CD4-positive, alpha-beta T cell treated with Interferon alpha-2 for 1 hour (primary cell): ENCODE measurements at places on chromosomes 12 and 14.

GRCh38 chr12:3171195-3171591 is 94.0 kb downstream of the TSPAN9 start:
- no peak for DNase-seq

DNA sequence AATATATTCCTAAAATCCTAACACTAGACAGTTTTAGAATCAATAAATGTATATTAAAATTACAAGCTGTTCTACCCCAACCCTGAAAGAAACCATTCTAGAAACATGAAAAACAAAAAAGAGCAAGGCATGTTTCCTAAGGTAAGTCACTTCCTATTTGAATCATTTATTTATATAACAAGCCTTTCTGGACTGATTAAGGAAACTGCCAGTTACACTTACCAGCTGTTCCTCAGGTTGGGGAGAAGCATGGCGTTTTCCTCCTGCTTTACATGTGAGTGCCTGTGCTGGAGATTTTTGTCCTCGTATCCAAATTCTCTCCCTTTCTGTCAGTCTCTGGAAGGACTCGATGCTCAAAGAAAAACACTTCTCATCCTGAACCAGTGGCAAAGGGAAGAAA is 183.3 kb downstream of the EFCAB11 start:
- DNase-seq = no peak

DNA sequence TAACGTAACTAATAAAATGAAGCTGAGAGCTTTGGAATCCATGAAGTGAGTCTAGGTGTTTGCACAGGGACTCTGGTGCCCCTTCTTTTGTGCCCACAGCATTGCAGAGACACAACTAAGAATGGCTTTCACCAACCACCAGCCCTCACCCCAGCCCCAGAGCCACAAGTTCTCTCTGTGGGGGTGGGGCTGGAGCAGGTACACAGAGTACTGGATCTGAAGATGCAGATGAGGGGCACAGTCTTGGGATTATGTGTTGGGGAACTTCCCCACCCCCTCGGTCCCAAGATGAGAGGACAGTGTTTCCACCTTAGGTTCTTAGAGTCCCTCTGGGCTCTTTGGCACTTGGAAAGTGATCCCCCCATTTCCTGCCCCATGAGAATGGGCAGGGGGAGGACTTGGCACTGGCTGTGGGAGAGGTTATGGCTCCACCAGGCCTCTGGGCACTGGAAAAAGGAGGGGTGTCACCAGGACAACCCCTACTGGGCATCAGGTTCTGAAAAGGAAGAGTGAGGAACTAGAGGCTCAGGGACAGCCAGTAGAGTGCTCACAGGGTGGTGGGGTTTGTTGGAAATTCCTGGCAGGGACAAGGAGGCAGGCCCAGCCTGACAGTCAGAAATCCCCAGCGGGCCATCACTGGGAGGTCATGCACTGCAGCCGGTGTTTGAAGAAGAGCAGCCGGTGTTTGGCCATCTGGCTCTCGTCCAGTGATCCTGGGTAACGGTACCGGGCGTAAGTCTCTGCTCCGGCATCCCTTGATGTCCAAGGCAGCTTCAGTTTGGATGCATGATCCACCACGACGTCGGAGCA is 6.7 kb downstream of the B4GALNT1 start:
- DNase-seq = no peak

GRCh38 chr12:110774824-110775223 is 32.1 kb upstream of the PPP1CC start:
- no peak for DNase-seq

DNA sequence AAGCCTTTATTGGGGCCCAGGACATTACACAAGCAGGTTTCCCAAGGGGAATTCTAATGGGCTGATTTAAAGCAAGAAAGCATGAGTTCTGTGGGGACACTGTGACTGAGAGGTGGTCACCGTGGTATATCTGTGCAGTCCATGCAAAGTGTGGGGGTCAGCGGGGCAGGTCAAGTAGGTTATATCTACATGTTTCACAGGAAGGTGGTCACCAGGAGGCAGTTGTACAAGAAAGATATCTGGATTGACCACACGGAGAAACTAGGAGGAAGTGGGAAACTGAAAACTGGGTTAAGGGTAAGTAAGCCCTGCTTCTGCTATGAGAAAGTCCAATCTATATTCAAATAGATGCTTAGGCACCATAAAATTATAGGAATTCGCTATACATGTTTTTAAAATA is 77.8 kb upstream of the CNOT2 start:
- no peak for DNase-seq

GRCh38 chr14:104875811-104876210 is 10.7 kb downstream of the CEP170B start:
- no peak for DNase-seq

DNA sequence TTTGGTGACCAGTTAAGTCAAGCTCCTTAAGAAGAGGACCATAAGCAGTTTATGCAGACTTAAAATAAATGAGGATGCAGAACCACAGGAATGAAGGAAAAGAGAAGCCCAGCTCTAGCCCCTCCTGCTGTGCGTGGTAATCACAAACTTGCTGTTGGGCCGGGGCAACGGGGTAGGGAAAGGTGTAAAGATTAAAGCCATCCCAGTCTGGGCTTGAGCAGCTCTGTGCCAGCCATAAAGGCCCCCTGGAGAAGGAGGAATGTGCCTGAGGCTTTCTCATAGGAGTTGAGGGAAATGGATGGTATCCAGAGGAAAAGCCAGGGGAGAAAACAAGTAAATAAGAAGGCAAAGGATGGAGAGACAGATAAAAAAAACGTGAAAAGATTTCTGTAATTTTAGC is 25.1 kb downstream of the TEP1 start:
- DNase-seq = no peak

DNA sequence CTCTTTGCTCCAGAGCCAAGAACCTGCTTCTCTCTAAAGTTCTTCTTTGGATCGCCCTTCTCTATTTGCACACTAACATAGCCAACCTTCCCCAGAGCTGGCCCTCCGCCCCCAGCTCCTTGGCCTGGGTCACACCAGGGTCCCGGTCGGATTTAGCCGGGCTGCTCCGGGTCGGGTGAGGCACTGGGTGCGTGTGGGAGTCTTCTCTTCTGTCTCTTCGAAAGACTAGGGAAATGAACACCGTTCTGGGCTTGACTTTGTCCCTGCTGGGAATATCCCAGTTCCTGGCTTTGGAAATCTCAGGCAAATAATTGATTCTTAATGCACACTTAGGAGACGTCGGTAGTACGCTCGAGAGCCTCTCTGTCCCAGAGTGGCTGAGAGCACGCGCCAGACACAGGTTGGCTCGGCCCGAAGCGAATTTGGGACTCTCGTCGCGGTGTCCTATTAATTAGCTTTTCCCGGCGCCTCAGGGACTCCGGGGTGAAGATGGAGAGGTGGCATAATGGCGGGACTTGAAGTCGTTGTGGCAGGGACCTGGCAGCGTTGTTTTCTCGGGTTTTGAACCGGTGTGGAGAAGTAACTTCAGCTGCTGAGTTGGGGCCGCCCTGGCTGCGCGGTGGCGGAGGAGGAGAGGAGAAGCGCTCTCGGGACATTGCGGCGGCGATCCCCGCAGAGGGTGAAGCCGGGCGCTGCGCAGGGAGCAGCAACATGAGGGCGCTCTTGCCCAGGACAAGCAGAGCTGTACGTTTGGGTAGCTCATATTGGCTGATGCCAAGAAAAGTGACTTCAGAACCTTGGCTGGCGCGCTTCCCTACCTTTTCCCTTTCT is 7.5 kb downstream of the FOXG1 start:
- DNase-seq = no peak

DNA sequence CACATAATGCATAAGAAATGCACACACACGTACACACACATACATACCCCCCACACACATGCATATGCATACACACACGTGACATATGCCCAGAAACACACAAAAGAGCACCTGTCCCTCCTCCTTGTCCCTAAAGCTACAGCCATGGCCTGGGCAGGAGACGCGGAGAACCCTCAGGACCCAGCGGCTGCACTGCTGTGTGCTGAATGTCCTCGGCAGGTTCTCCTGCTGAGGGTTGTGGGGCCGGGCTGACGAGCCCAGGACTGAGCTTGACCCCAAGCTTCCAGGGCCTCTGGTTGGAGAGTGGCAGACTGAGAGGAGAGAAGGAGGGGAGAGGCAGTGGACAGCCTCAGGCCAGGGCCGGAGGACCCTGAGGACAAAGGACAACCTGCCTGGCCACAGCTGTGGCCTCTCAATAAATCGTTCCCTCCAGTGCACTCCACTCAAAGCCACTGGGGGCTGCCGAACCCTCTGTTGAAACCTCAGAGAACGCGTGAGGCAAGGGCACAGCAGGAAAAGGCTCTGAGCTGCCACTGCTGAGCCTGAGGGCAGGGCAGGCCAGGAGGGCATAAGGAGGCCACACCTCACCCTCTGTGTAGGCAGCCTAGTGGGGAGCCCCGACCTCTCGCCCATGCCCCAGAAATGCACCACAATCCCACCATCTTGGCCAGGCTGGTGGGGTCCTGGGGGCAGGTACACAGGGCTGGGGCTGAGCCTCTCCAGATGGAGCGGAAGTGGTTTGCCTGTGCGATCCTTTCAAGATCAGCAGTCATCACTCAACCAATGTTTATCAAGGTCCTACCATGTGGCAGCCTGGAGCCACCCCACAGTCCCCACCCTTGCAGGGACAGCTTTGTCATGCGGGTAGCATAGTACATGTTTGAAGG is 3.1 kb downstream of the CACNA2D4 start:
- no peak for DNase-seq

- no peak for DNase-seq
Observed at GRCh38 chr12:15535352-15535781, 213.1 kb downstream of the PTPRO start.

GRCh38 chr14:50865391-50866076 is 6.3 kb upstream of the ABHD12B start:
- DNase-seq = no peak

GRCh38 chr14:76828339-76829012 is 2.3 kb downstream of the LRRC74A start:
- no peak for DNase-seq

GRCh38 chr12:52745554-52745953 is 31.6 kb downstream of the KRT76 start:
- DNase-seq = no peak

DNA sequence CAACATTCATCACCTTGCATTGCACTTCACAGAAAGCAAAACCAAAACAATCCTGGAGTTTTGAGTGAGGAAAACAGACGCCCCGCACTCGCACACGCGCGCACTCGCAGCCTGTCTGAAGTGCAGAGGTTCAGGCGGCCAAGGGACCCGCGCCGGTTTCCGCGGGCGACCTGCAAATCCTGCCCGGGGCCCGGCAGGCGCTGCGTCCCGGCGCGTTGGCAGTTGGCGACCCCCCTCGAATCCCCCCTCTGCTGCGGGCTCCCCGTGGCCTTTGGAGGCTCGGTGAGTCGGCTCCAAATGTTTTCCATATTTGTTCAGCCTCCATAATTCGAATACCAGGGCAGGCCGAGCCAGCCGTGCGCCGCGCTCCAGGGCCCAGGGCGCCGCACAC is at the start of gene SSPN:
Gene SSPN, plus strand, starts transcription at position 324 of the 391 bp plus-strand sequence. CDS start 100 bp downstream, outside the sequence.
- DNase-seq = no peak

- no peak for DNase-seq
Observed at GRCh38 chr12:105261010-105261409, 25.0 kb upstream of the APPL2 start.

GRCh38 chr14:96852823-96853422 is 55.7 kb downstream of the VRK1 start:
- peak; percentile 38 for DNase-seq

GRCh38 chr12:52139579-52140062 is 52.2 kb downstream of the KRT80 start:
- peak; percentile 44 for DNase-seq

DNA sequence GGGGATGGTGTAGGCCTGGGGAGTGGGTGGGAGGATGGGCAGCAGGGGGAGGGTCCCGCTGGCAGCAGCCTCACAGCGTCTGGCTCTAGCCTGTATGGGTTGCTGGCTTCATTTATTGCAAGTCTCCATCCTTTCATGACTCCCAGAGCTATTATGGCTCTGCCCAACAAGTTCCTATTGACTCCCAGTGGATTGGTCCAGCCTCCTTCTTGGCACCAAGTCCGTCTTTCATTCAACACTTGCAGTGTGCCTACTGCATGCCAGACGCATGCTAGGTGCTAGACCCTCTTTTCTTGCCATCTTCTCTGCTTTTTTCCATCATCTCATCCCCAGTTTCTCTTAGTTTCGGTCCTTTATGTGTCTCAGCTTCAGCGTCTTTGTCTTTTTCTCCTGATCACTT is 1.1 kb downstream of the PSMB11 start:
- DNase-seq = no peak

DNA sequence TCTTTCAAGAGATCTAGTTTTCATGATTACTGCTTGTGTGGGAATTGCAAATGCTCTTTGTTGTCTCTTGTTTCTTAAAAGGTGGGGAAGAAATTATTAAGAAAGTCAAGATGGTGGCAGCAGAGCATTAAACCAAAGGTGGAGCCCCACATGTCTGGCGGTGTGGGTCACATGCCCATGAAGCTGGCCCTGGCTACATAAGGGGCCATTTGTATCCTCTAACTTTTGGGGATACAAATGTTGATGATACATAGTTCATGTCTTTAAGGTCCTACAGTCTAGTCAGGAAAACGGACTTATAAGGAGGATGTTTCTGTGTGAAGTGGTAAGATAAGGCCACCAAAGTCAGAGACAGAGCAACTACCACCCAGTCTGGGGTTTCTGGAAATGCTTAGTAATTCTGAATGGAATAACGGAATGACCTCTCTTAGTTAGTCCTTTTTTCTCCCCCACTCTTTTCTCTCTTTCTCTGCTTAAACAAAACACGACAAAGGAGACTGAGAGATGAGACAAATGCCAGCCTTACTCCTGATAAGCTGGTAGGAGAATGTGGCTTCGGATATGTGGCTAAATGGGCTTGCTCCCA is 39.9 kb upstream of the PTHLH start:
- no peak for DNase-seq

DNA sequence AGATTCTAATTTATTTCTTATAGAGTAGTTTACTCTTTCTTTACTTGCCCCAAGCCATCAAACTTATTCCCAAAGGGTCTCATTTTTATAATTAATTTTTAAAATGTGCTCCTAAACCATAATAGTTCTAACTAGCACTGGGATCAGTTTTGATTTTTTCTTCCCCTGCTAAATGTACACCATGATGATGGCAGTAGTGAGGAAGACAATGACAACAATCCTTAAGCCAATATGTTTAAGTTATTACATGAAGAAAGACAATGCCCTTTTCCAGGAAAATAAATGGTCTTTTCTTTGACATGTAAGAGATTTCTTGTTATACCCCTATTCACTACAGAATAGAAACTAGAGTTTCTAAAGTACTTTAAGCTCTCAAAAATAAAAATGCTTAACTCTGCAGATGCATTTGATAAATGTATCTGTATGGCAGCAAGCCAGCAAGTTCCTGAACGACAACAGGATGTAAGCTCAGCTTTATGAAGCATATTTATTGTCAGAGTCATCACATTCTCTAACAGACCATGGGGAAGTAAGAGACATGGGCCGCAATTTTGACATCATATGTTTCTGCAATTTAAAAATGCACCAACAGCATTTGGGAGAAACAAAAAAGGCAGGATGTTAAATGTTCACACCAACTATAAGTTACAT is 36.0 kb upstream of the SNX6 start:
- peak; percentile 12 for DNase-seq
